Bronchus fibroblast of lung (primary cell): ENCODE measurements at places on chromosomes 11 and 22. TPM values are rescaled to one million over a fixed set of nuclear protein-coding genes. Genes with fewer than 3 reads are reported as not detected.

MYBPC3 gene
- total RNA-seq: not detected in 2 replicates

TSPAN32 gene
- total RNA-seq: 0.45 and 0.50 TPM in 2 replicates

PCF11 gene
- 15.3 and 21.6 TPM in 2 replicates for total RNA-seq

MFNG gene
- total RNA-seq: 0.15 TPM in 1 of 2 replicates, not detected in the other

RASGRP2 gene
- total RNA-seq: under 0.01 and 0.15 TPM in 2 replicates

FBLN1 gene
- total RNA-seq: 192 and 211 TPM in 2 replicates

HIRA gene
- total RNA-seq: 16.8 and 18.4 TPM in 2 replicates

MTNR1B gene
- not detected in 2 replicates for total RNA-seq

CHRNA10 gene
- 0.30 and 0.34 TPM in 2 replicates for total RNA-seq

KRTAP5-2 gene
- total RNA-seq: not detected in 2 replicates
